ENCODE measurements at places on chromosomes 6 and 20. TPM values are rescaled to one million over a fixed set of nuclear protein-coding genes. Genes with fewer than 3 reads are reported as not detected.

DNA sequence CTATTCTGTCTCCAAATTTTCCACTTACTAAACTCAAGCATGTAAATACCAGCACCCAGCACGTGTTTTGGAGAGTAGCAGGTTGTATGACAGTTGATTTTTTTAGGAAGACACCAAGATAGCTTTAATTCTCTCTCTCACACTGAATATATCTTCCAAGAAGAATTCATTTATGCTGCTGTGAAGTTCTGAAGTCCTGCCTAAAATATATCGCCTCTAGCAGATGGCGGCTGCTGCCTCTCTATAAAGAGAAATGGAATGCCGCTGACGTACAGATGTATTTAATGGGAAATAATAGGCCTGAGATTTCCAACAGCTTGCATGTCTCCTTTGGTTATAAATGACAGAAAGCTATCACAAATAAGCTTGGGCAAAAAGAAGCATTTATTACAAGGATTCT is 74.7 kb downstream of the PFDN4 start:
- no peak overlapping the region for H3K27ac ChIP-seq
- DNase-seq: no peak
- H3K4me3 ChIP-seq: no peak overlapping the region
- no peaks in the 10 kb centered on the region for H3K27me3 ChIP-seq
- H3K4me1 ChIP-seq: peaks cover 12% of the 10 kb centered on the region

The SLC22A2 gene
- not detected for total RNA-seq

- H3K27me3 ChIP-seq: no peaks in the 10 kb centered on the region
- no peaks in the 10 kb centered on the region for H3K4me1 ChIP-seq
- no peak for DNase-seq
- no peaks in the 10 kb centered on the region for H3K36me3 ChIP-seq
Measured at GRCh38 chr20:16104783-16105182, 468.5 kb downstream of the KIF16B start.

The GPX5 gene
- not detected for total RNA-seq

GRCh38 chr6:43502666-43503065 is 7.5 kb downstream of the LRRC73 start:
- peaks cover 5% of the 10 kb centered on the region for H3K27me3 ChIP-seq
- DNase-seq: no peak
- H3K27ac ChIP-seq: no peak overlapping the region

- H3K4me3 ChIP-seq: no peak overlapping the region
- no peaks in the 10 kb centered on the region for H3K4me1 ChIP-seq
- H3K36me3 ChIP-seq: no peaks in the 10 kb centered on the region
- H3K27me3 ChIP-seq: no peaks in the 10 kb centered on the region
- DNase-seq: peak; percentile 34
Measured at GRCh38 chr6:29112135-29112534, 4.3 kb downstream of the OR2J3 start.

DNA sequence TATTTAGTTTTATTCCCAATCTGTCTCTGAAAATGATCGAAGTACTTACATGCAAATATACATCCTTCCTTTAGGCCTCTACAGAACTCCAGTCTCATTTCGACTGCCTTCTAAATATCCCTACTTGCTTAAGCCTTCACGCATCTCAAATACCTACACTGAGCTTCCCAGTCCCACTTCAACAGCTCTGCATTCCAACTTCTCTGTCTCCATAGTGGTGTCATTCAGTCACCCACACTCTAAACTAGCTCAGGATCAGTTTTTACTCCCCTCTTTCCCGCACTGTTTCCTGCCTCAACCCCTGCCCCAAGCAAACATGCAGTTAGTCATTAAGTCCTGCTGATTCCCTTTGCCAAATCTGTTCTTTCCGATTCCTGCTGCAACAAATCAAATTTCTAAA is 91.8 kb upstream of the PREP start:
- no peaks in the 10 kb centered on the region for H3K4me1 ChIP-seq
- H3K27me3 ChIP-seq: no peaks in the 10 kb centered on the region
- no peak for DNase-seq

The PRICKLE4 gene
- total RNA-seq: 7.1 TPM

The FLRT3 gene
- 4.6 TPM for total RNA-seq

The TSBP1 gene
- not detected for total RNA-seq

- H3K4me1 ChIP-seq: no peaks in the 10 kb centered on the region
- DNase-seq: no peak
- H3K36me3 ChIP-seq: no peaks in the 10 kb centered on the region
- H3K4me3 ChIP-seq: no peak overlapping the region
- H3K27ac ChIP-seq: no peak overlapping the region
Measured at GRCh38 chr6:135159531-135159930, 21.6 kb upstream of the MYB start.

GRCh38 chr6:30391240-30391639 is 46.3 kb downstream of the RPP21 start:
- H3K4me3 ChIP-seq: no peak overlapping the region
- H3K4me1 ChIP-seq: no peaks in the 10 kb centered on the region
- H3K36me3 ChIP-seq: no peaks in the 10 kb centered on the region
- DNase-seq: no peak
- no peak overlapping the region for H3K27ac ChIP-seq
- peaks cover 94% of the 10 kb centered on the region for H3K27me3 ChIP-seq

The AVP gene
- total RNA-seq: not detected

The ATP5F1E gene
- 116 TPM for total RNA-seq

- H3K27me3 ChIP-seq: no peaks in the 10 kb centered on the region
- H3K27ac ChIP-seq: no peak overlapping the region
- no peak for DNase-seq
Measured at GRCh38 chr6:147949981-147950622, 392.5 kb upstream of the SASH1 start.

- no peaks in the 10 kb centered on the region for H3K4me1 ChIP-seq
- H3K36me3 ChIP-seq: no peaks in the 10 kb centered on the region
- H3K27me3 ChIP-seq: peaks cover 29% of the 10 kb centered on the region
Measured at GRCh38 chr20:50049442-50050026, 63.4 kb downstream of the UBE2V1 start.

The ARHGAP40 gene
- 8.3 TPM for total RNA-seq

- no peaks in the 10 kb centered on the region for H3K36me3 ChIP-seq
- no peaks in the 10 kb centered on the region for H3K27me3 ChIP-seq
- no peaks in the 10 kb centered on the region for H3K4me1 ChIP-seq
- H3K27ac ChIP-seq: no peak overlapping the region
- no peak for DNase-seq
Measured at GRCh38 chr6:64817525-64817924, 889.5 kb downstream of the EYS start.

DNA sequence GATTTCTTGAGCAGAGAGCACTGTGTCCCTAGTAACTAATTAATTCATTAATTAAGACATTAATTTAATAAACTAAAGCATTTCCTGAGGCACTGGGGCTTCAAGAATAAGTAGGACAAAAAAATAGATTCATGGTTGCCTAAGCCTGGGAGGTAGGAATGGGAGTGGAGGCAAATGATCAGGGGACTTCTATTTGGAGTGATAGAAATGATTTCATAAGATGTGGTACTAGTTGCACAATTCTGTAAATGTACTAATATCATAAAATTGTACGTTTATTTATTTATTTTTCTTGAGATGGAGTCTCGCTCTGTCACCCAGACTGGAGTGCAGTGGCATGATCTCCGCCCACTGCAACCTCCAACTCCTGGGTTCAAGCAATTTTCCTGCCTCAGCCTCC is 287.2 kb downstream of the KHDC1L start:
- no peak overlapping the region for H3K27ac ChIP-seq
- H3K4me1 ChIP-seq: peaks cover 9% of the 10 kb centered on the region
- DNase-seq: no peak

GRCh38 chr20:57658833-57659516 is 38.7 kb upstream of the ZBP1 start:
- peak; percentile 3 for DNase-seq
- H3K27ac ChIP-seq: peak overlapping the region; percentile 72
- no peaks in the 10 kb centered on the region for H3K27me3 ChIP-seq
- H3K4me1 ChIP-seq: peaks cover 79% of the 10 kb centered on the region
- peaks cover 100% of the 10 kb centered on the region for H3K36me3 ChIP-seq

DNA sequence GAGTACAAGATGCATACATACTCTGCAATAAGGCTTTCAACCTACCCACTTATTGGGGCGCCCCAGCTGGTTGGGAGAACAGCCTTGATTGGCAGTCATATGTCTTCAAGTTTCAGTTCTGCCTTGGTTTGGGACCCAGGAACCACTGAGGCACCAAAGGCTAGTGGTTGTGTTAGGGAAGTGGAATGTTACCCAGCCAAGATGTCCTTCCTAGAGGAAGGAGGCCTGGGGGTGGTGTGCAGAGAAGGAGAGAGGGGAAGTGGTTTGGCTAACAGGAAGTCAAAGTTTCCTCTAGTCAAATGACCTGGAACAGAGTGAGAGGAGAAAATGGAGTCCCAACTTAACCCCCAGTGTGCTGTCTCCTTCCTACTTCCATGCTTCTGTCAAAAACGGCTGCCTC is 59.4 kb downstream of the CD164 start:
- H3K27ac ChIP-seq: no peak overlapping the region
- H3K4me1 ChIP-seq: peaks cover 15% of the 10 kb centered on the region
- H3K36me3 ChIP-seq: no peaks in the 10 kb centered on the region
- no peaks in the 10 kb centered on the region for H3K27me3 ChIP-seq
- no peak for DNase-seq

The HUS1B gene
- 0.71 TPM for total RNA-seq

The C6orf163 gene
- 5.9 TPM for total RNA-seq

GRCh38 chr20:445514-446336 is 16.6 kb downstream of the TBC1D20 start:
- H3K27me3 ChIP-seq: no peaks in the 10 kb centered on the region
- H3K4me1 ChIP-seq: no peaks in the 10 kb centered on the region
- no peak for DNase-seq

- H3K4me1 ChIP-seq: no peaks in the 10 kb centered on the region
- H3K4me3 ChIP-seq: no peak overlapping the region
- H3K27ac ChIP-seq: no peak overlapping the region
- DNase-seq: no peak
Measured at GRCh38 chr20:15930311-15931305, 642.6 kb downstream of the KIF16B start.

GRCh38 chr6:89371849-89372505 is 19.5 kb upstream of the UBE2J1 start:
- H3K4me1 ChIP-seq: no peaks in the 10 kb centered on the region
- H3K27me3 ChIP-seq: no peaks in the 10 kb centered on the region

GRCh38 chr20:60283281-60283680 is 325.1 kb downstream of the CDH26 start:
- no peak overlapping the region for H3K4me3 ChIP-seq
- no peaks in the 10 kb centered on the region for H3K27me3 ChIP-seq
- no peak overlapping the region for H3K27ac ChIP-seq
- DNase-seq: no peak
- no peaks in the 10 kb centered on the region for H3K36me3 ChIP-seq

DNA sequence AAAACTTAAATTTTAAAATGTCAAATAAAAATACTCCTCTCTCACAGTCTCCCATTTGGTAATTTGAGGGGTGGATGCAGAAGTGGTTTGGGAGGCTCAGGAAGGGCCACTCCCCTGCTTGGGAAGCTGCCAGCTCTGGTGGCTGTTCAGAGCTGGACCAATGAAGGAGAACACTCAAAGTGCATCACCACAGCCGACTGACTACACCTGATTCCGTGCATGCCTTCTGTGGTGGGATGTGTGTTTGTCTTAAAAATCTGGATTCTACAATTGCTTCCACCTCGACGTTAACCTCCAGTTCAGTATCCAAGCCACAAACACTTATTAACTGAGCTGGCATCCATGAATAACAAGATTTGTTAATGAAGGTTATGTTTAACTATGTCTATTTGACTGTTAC is 137.3 kb downstream of the FOXC1 start:
- no peaks in the 10 kb centered on the region for H3K36me3 ChIP-seq
- H3K27me3 ChIP-seq: no peaks in the 10 kb centered on the region
- peak; percentile 20 for DNase-seq

GRCh38 chr20:15122613-15123012 is 785.2 kb upstream of the FLRT3 start:
- H3K27me3 ChIP-seq: no peaks in the 10 kb centered on the region
- no peak overlapping the region for H3K27ac ChIP-seq
- H3K4me3 ChIP-seq: no peak overlapping the region
- DNase-seq: no peak
- no peaks in the 10 kb centered on the region for H3K4me1 ChIP-seq

DNA sequence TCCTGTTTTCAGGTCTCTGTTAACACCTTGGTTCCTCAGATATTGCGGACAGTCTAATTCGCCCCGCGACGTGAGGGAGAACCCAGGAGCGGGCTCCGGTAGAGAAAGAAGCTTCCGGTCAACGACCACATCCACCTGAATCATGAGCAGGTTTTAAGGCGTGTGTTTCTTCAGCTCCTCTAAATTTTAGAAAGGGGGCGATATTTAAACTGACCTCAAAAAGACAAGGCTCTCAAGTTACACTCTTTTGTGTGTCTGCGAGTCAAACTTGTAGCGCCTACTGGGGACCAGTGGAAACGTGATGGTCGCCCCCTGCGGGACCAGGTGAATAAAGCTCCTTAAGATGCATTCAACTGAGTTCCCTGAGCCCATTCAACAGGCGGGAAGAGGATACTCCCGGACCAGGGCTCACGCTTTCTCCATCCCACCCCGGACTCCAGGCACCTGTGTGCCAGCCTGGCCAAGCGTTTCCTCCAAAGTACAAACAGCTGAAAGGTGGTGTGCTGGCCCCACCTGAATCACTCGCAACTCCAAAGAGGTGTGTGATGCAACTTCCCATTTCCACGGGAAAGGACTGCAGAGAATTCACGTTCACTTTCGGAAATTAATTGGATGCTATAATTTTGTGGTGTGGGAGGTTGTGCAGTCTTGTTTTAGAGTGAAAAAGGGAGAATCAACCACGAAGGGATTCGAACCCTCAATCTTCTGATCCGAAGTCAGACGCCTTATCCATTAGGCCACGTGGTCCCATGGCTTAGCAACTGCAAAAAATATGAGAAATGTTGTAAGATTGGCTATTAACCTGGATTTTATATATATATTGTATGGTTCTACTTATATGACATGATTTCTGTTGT is 17.0 kb downstream of the GPX5 start:
- no peaks in the 10 kb centered on the region for H3K27me3 ChIP-seq
- peaks cover 8% of the 10 kb centered on the region for H3K36me3 ChIP-seq
- peak overlapping the region; percentile 96 for H3K27ac ChIP-seq
- H3K4me3 ChIP-seq: peak overlapping the region; percentile 64
- H3K4me1 ChIP-seq: peaks cover 10% of the 10 kb centered on the region

The SCP2D1 gene
- total RNA-seq: not detected

The PGC gene
- total RNA-seq: not detected

GRCh38 chr6:121521164-121521555 is 85.7 kb downstream of the GJA1 start:
- peaks cover 8% of the 10 kb centered on the region for H3K36me3 ChIP-seq
- peak overlapping the region; percentile 79 for H3K27ac ChIP-seq
- peak overlapping the region; percentile 20 for H3K4me3 ChIP-seq
- peaks cover 14% of the 10 kb centered on the region for H3K4me1 ChIP-seq

The GSTA2 gene
- not detected for total RNA-seq

DNA sequence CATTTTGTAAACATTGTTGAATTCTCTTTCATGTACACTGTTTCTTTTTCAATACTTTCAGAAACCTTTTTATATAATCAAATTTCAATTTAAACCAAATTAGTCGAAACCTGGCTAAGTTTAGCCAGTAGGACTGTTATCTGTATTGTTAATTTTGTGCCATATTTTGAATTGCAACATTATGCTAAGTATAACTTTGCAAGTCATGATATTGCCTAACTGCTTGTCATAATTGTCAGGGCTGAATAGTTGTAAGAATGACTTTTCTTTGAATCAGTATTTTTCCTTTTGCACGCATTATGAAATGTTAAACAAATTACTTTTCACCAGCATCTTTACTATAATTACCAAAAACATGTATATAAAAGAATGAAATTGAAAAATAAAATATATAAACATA is 82.7 kb downstream of the SAMD3 start:
- H3K4me1 ChIP-seq: peaks cover 12% of the 10 kb centered on the region
- no peak overlapping the region for H3K27ac ChIP-seq
- H3K36me3 ChIP-seq: peaks cover 6% of the 10 kb centered on the region
- no peak overlapping the region for H3K4me3 ChIP-seq

- peaks cover 41% of the 10 kb centered on the region for H3K4me1 ChIP-seq
- H3K4me3 ChIP-seq: no peak overlapping the region
- no peaks in the 10 kb centered on the region for H3K27me3 ChIP-seq
- H3K36me3 ChIP-seq: peaks cover 8% of the 10 kb centered on the region
Measured at GRCh38 chr6:127937102-127937501, 36.2 kb upstream of the THEMIS start.
